ENCODE measurements at places on chromosomes 11 and 22.
A peak's percentile ranks its signal among the peaks of the same experiment; 100 is the strongest.

DNA sequence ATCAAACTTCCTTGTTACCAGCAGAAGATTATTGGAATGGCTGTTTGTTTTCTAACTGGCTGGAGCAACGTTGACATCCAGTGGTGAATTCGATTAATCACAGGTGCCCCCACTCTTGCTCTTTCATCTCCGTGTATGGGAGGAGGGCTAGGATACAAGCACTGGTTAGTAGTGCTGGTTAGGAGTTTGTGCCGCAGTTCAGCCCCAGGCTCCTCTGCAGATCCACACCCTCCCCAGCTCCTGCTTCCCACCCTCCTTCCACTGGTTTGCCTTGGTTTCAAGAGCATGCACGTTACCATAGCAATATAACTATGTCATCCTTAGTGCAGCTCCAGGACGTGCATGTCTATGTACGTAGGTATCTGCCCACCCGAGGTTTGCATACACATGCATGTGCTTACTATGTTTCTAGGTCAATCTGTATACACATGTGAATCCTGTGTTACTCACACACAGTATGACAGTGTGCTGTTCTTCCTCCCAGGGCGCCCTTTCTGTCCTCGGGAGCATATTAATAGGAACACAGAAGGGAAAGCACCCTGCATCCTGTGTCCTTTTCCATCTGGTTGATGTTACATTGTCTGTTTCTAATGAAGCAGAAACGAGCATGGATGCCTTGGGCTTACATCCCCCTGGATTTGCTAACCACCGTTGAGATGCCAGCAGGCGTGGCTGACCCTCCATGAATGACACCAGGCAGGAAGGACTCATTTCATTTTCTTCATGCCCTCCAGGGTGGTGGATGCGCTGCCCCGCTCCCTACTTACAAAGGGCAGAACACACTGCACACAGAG is 539.3 kb downstream of the OPCML start:
- DNase-seq: no peak

GRCh38 chr11:132886335-132886734 is 646.0 kb downstream of the OPCML start:
- no peak for DNase-seq

- DNase-seq: peak; percentile 65
Measured at GRCh38 chr22:40324468-40325305, 21.6 kb upstream of the ADSL start.

DNA sequence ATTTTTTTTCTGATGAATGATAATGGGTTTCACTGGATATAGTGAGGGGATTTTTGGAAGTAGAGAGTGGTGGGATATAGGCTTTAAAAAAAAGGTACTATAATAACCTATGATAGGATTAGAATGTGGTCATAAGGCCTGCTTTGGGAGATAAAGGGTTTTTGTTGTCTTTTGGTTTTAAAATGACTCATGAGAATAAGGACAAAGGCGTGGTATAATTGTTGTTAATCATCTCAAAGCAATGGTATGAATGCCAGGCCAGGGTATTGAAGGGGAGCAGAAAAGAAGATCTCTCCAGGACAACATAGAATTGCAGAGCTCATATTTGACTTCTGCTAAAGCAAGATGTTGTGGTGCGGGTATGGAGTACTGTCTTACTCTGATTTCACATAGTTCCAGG is 579.4 kb downstream of the JRKL start:
- no peak for DNase-seq

GRCh38 chr11:20839231-20839630 is 169.8 kb downstream of the NELL1 start:
- no peak for DNase-seq

DNA sequence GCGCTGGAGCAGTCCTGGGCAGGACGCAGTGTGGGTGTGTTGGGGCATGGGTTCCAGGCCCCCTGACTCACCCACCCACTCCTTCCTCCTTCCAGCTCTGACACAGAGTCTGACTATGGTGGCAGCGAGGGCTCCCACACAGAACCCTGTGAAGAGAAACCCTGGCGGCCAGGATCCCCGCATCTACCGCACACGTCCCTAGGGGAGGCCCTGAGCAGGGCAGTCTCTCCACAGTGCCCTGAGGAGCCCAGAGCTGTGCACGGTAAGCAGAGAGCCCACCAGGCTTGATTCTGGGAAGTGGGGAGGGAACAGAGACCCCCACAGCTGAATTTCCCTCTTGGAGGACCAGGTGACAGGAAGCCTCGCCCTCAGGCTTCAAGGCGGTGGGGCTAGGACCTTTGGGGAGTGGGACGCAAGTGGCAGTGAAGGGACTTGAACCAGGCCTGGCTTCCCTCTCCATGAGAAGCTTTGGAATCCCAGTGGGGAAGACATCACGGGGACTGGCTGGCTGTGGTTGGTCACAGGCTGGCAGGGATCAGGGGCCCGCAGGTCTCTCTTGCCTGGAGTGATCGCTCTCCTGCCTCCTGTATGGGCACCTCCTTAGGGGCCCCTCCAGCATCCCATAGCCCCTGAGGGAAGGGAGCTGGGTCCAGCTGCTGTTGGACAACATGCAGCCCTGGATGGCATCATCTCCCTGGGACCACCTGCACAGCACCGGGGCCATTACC is 96.4 kb upstream of the PARVA start:
- no peak for DNase-seq

DNA sequence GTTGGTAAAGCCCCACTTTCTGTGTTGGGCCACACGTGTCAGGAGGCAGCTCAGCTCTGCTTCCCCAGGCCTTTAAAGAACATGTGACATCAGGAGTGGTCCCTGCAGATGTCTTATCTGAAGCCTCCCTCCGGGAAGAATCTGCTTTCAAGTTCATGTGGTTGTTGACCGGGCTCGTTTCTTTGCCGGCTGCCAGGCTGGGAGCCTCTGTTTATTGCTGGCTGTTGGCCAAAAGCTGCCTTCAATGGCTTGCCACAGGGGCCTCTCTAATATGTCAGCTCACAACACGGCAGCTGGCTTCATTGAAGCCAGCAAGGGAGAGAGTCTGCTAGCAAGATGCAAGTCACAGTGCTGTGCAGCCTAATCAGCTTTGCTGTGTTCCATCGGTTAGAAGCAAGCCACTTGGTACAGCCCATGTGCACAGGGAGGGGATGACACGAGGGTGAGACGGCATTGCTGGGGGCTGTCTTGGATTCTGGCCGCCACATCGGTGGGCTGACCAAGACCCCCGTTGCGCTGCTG is 14.6 kb downstream of the MRGPRF start:
- no peak for DNase-seq

- DNase-seq: no peak
Measured at GRCh38 chr11:126511475-126512115, 156.1 kb downstream of the ST3GAL4 start.

DNA sequence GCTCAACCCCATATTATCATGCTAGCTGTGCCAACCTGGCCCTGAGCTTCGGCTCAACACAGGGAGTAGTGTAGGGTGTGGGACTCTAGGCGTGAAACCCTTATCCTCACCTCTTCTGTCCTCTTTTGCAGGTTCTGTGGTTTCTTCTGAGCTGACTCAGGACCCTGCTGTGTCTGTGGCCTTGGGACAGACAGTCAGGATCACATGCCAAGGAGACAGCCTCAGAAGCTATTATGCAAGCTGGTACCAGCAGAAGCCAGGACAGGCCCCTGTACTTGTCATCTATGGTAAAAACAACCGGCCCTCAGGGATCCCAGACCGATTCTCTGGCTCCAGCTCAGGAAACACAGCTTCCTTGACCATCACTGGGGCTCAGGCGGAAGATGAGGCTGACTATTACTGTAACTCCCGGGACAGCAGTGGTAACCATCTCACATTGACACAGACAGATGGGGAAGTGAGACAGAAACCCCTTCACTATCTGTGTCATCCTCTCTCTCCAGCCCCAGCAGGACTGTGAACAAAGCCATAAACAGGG is 76.4 kb downstream of the GGTLC2 start:
- DNase-seq: no peak

GRCh38 chr11:62103141-62103540 is 20.7 kb upstream of the INCENP start:
- no peak for DNase-seq

DNA sequence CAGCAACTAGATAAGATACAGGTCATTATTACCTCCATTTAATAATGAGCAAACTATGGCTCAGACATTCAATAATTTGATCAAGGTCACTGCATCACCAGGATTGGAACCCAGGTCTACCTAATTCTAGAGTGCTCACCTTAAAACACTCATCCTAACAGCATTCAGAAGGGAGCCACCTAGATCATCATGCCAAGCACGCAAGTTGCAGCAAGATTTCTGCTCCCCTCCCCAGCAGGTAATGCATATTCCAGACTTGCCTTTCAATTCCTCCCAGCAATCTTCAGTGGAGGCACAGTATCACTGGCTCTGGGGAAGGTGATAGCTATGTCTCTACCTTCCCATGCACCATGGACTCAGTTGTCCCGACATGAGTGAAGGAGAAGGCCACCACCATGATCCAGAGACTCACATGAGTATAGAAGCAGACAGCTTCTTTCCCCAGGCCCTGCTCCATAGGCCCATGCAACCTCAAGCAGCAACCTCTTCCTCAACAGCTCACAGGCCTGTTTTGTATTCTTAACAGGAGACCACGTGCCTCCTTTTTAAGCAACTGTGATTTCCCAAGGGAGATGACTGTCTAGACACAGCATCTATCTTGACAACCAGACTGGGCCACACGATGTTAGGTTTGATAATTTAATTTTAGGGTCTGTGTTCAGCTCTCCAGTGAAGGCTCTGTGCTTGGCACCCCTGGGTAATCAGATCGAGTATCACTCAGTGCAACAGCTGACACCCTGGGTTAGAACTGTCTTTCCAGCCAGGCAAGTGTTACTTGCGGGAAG is 36.4 kb downstream of the RAB30 start:
- DNase-seq: no peak

DNA sequence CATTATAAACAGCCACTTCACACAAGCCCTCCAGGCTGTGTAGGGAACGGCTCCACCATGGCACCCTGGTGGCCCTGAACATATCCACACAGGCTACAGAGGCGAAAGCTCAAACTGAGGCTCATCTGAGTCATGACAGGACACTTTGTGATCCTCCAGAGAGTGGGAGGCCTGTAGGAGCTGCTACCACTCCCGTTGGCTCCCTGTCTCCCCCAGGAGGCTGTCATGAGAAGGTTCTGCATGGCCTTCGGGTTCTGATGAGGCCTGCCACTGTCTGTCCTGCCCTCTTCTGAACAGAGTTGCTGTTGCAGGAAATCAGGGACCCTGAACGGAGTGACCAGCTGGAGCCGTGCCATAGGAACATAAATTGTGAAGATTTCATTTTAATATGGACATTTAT is 23.8 kb upstream of the ALDH3B2 start:
- no peak for DNase-seq

DNA sequence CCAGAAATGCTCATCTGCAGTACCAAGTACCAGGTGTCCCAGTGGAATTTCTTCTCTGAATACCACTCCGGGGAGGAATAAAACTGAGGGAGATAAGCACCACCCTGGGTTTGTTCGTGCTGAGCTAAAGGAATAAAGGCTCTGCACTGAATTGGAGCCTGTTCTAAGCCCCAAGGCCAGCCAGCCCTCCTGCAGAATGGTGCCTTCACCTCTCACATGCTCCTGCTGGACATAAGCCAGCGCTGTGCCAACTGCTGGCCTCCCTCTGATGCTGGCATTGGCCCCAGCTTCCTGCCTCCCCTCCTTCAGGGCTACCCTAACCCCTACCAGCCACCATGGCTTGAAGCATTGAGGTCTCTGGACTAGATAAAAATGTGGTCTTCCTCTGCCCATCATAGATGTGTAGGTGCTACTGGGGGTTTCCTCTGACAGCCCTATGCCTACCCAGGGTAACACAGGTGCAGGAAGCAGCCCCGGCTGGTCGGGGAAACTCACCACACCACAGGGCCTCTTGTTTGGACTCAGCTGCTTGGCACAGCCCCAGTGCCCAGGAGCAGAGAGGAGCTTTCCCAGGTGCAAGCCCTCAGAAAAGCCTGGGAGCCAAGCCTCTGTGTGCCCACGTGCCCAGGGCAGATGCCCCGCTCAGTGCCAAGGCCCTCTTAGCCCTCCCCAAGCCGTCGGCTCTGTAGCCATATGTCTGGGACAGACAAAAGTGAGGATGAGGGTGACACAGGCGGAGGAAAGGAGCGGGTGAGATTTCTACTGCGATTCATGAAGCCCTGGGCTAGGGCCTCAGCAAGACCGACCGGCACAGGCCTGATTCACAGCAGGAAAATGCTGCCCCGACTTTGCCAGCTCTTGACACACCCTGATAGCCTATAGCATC is 34.1 kb upstream of the JAM3 start:
- no peak for DNase-seq

GRCh38 chr11:95764267-95764898 is 25.2 kb downstream of the FAM76B start:
- DNase-seq: no peak

DNA sequence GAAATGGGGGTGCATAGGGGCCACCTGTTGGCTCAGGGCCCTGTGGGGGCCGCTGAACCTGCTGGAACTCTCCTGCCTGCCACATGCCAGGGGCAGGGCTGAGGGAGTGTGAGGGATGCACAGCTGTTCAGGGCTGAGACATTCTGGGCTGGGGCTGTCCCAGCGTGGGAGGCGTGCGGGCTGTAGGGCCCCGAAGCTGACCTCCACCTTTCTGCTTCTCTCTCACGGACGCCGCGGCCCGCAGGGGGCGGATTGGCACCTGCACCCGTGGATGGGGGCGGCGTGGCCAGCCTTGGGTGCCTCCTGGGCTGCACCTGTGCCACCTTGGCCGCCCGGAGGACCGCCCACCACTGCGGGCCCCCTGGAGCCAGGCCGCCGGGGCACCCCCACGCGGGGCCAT is 4.1 kb downstream of the CCDC188 start:
- no peak for DNase-seq

DNA sequence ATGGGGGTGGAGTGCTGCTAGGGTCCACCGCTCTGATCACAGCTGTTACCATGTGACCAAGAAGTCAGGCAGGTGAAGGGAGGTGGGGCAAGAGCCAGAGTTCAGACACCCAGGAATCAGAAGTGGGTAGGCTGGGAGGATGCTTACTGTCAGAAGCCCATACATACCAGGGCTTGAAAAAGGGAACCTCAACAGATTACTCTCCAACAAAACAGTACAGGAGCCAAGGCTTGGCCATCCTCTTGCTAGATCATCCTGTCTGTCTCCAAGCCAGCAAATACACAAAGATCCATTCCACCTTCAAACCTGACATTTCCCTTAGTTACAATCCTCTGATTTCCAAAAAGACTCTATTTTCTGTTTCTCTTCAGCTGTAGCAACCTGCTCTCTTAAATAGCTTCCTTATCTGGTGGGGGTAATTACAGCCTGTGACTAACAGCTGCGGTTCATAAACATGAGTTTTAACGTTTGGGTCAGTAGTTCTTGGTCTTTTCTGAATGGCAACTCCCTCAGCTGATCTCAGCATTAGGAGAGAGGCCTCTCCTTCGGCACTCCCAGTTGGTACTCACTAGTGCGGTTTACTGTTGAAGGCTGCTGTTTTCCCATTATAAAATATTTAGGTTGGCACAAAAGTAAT is 31.1 kb upstream of the WT1 start:
- DNase-seq: no peak

- DNase-seq: no peak
Measured at GRCh38 chr11:16217631-16218030, 138.7 kb downstream of the SOX6 start.

GRCh38 chr11:125902277-125902926 is 604 bp downstream of the PUS3 start:
- no peak for DNase-seq

- DNase-seq: no peak
Measured at GRCh38 chr11:6571434-6572008, 31.9 kb downstream of the RRP8 start.

Measured in mucosa of descending colon (tissue), 3 donors.